Lower lobe of right lung (tissue), 2 donors: ENCODE measurements at places on chromosomes 1 and 21. TPM values are rescaled to one million over a fixed set of nuclear protein-coding genes. Genes with fewer than 3 reads are reported as not detected.

GRCh38 chr1:30721812-30722537 lies 1.4 kb downstream of the MATN1 start:
- no peak overlapping the region for H3K27ac ChIP-seq
- H3K4me1 ChIP-seq = peaks cover 11% of the 10 kb centered on the region
- H3K27me3 ChIP-seq = no peaks in the 10 kb centered on the region
- DNase-seq = no peak

Gene EVA1C
- 31.8 TPM for total RNA-seq

Gene ECM1
- total RNA-seq = 16.9 TPM

DNA sequence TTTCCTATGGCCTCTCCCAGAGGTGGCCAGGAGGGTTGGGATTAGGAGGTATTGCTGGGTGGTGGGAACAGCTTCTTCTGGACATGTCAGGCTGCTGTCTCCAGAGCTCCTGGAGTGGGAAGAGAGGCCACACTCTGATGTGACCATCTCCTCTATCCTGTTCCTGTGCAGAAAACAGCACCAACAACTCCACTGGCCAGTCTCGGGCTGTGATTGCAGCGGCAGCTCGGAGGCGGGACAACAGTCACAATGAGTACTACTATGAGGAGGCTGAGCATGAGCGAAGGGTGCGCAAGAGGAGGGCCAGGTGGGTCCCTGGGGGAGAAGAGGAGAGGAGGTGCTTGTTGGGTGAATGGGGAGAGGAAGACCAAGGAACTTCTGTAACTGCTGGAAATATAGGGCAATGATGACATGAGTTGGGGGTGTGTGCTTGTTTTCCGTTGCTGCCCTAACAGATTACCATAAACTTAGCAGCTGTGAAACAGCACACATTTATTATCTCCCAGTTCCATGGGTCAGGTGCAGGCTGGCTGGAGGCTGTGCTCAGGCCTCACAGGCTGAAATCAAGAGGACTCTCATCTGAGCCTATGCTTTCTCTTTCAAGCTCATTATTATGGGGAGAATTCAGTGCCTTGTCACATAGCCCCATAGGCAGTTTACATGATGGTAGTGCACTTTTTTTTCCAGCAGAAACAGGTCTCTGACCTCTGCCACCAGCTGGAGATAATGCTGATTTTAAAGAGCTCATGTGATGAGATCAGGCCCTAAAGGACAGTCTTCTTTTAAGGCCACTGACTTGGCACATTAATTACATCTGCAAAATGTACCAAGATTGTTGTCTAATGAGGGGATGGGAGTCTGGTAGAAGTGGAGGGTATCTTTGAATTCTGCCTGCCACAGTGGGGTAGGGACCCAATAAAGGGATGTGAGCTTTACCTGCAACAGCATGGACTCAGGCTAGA lies 20.8 kb downstream of the VANGL2 start:
- H3K4me1 ChIP-seq = no peaks in the 10 kb centered on the region
- no peaks in the 10 kb centered on the region for H3K27me3 ChIP-seq
- H3K4me3 ChIP-seq = no peak overlapping the region
- DNase-seq = no peak

DNA sequence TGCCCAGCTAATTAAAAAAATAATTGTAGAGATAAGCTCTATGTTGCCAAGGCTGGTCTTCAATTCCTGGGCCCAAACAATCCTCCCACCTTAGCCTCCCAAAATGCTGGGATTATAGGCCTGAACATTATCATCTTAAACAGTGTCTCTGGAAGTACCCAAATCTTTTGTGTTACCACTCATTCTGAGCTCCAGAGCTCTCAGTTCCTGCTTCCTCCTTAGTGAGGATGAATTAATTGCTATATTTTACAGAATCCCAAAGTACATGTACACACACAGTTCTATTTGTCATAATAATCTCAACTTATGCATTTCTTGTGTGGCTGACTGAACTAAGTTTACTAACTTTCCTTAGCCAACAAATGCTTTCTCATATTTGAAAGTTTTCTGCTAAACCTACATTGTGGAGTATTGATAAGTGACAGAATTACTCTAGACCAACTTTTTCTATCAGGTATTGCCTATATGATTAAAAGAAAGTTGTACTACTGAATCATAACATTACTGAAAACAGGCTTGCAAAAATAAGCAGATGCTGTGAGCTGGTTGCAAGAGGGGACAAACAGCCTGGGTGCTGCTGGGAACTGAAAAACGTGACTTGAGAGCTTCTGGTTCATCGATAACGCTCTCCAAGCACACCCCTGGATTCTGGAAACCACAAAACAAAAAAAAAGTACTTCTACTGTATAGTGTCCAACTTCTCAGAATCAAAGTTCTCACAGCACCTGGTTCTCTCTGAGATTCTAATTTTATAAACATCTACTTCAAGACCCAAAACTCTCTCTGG lies 15.3 kb downstream of the VAV3 start:
- H3K4me1 ChIP-seq = peaks cover 21% of the 10 kb centered on the region
- no peaks in the 10 kb centered on the region for H3K36me3 ChIP-seq
- no peak overlapping the region for H3K27ac ChIP-seq
- H3K27me3 ChIP-seq = no peaks in the 10 kb centered on the region
- no peak overlapping the region for H3K4me3 ChIP-seq

- peak overlapping the region; percentile 92 for H3K27ac ChIP-seq
- peak; percentile 88 for DNase-seq
- no peaks in the 10 kb centered on the region for H3K27me3 ChIP-seq
- peak overlapping the region; percentile 76 for H3K4me3 ChIP-seq
- peaks cover 24% of the 10 kb centered on the region for H3K4me1 ChIP-seq
Measured at GRCh38 chr1:24502065-24502708, 449 bp upstream of the RCAN3 start.

DNA sequence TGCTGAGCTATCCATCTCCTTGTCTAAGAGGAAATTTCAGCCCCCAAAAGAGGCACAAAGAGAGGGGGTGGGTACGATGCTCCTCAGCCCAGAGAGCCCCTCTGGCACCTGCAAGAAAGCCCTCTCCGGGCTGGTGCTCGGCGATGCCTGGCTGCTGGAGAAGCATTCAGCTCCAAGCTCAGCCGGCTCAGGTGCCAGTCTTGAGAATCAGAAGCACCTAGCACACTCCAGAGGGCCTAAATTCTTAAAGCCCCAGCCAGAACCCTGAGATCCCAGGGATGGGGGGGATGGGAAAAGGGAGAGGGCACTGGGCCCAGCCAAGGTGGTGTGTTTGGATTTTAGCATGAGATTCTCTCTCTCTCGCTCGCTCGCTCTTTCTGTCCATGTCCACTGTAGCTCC lies 2.9 kb downstream of the GRIK3 start:
- peaks cover 8% of the 10 kb centered on the region for H3K4me1 ChIP-seq
- H3K27ac ChIP-seq = no peak overlapping the region
- DNase-seq = no peak
- H3K4me3 ChIP-seq = no peak overlapping the region
- peaks cover 84% of the 10 kb centered on the region for H3K27me3 ChIP-seq

DNA sequence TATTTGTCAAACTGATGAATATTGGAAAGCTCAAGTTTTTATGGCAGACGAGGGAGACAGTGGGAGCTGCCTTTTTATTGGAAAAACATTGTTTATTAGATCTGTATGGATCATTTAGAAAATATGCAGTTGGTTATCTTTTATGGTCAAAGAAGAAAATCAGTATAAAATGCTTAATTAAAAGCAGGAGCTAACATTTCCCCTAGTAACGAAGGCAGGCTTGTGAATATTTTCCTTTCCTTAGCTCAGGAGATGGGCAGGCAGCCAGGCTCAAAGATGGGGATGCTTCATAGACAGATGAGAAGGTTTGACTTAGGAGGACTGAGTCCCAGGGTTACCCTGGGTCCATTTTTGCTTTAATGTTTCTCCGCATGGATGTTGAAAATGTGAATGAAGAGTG lies 26.0 kb downstream of the ROR1 start:
- H3K36me3 ChIP-seq = no peaks in the 10 kb centered on the region
- H3K4me3 ChIP-seq = no peak overlapping the region
- peaks cover 17% of the 10 kb centered on the region for H3K4me1 ChIP-seq
- H3K27me3 ChIP-seq = no peaks in the 10 kb centered on the region

DNA sequence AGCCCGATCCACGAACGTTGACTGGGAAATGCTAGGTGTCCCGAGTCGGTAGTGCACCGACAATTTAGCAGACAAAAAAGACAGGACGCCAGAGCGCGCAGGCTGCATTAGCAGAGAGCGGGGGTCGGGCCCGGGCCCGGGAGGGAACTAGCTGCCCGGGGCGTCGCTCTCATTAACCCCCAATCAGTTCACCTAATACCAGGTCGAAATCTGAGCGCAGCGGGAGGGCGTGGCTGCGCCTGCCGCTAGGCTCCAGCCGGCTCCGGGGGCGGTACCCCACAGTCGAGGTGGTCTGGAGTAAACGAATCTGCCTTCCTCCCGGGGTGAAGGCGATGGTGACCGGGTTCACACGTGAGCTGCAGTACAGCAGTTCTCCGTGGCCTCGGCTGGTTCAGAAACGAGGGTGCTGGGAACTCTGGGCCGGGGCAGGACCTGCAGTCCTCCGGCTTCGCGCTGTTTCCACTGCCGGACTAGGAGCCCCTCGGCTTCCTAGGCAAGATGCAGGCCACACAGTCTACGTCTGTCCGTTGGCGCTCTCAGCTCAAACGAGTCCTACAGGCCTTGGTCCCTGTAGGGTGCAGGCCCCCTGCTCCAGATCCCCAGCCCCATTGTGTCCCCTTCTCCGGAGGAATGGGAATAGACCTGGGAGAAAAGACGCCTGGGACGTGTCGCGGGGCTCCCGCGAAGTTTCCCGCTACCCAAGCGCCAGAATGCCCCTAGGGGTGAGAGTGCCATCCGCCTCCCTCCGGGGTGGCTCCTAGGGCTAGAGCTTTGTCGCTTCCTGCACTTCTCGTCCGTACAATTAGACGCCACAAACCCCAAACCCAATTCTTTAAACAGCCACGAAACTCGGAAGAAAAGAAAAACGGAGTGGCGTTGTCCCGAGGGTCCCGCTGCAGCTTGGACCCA lies 2.0 kb downstream of the GFI1 start:
- DNase-seq = peak; percentile 66
- peak overlapping the region; percentile 73 for H3K27ac ChIP-seq
- no peaks in the 10 kb centered on the region for H3K36me3 ChIP-seq
- peaks cover 92% of the 10 kb centered on the region for H3K27me3 ChIP-seq
- peak overlapping the region; percentile 63 for H3K4me3 ChIP-seq

Gene RPTN
- total RNA-seq = not detected

Gene THAP3
- 15.7 TPM for total RNA-seq

DNA sequence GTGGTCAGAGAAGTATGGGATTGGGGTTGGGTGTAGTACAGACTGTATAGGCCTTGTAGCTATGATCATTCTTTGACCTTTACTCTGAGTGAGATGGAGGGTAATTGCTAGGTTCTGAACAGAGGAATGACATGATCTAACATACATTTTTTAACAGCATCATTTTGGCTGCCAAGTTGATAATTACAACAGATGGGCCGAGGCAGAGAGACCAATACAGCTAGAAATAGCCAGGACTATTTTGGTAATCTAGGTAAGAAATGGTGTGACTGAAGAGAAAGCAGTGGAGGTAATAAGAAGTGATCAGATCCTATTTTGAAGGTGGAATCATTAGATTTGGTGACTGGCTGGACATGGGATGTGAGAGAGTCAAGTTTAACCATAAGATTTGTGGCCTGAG lies 43.5 kb downstream of the RPAP2 start:
- no peak overlapping the region for H3K27ac ChIP-seq
- no peaks in the 10 kb centered on the region for H3K27me3 ChIP-seq
- H3K4me3 ChIP-seq = no peak overlapping the region
- no peaks in the 10 kb centered on the region for H3K4me1 ChIP-seq

DNA sequence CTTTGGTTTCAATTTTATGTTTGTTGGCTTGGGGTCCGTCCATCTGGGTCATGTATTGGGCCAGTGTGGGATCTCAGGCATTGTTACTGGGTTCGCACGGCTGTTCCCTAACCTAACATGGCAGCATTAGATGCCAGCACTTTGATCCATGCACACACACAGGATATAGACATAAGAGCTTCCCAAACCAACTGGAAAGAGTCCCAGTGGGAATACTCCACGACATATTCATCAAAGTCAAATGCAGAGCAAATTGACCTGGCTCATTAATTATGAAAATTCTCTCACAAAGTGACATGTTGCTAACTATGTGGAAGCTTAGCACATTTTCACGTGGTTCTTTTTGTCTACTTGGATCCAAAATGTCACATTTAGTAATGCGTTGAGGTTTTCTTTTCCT lies 130.4 kb downstream of the SETD4 start:
- no peak overlapping the region for H3K4me3 ChIP-seq
- H3K4me1 ChIP-seq = peaks cover 30% of the 10 kb centered on the region
- DNase-seq = no peak
- no peak overlapping the region for H3K27ac ChIP-seq
- H3K27me3 ChIP-seq = no peaks in the 10 kb centered on the region
- H3K36me3 ChIP-seq = no peaks in the 10 kb centered on the region

- no peaks in the 10 kb centered on the region for H3K4me1 ChIP-seq
- no peak overlapping the region for H3K4me3 ChIP-seq
- DNase-seq = no peak
- no peaks in the 10 kb centered on the region for H3K27me3 ChIP-seq
- no peak overlapping the region for H3K27ac ChIP-seq
- peaks cover 100% of the 10 kb centered on the region for H3K36me3 ChIP-seq
Measured at GRCh38 chr1:10168912-10169514, 41.4 kb upstream of the KIF1B start.

Gene ZBTB37
- total RNA-seq = 15.6 TPM

Gene MCOLN3
- 7.6 TPM for total RNA-seq

DNA sequence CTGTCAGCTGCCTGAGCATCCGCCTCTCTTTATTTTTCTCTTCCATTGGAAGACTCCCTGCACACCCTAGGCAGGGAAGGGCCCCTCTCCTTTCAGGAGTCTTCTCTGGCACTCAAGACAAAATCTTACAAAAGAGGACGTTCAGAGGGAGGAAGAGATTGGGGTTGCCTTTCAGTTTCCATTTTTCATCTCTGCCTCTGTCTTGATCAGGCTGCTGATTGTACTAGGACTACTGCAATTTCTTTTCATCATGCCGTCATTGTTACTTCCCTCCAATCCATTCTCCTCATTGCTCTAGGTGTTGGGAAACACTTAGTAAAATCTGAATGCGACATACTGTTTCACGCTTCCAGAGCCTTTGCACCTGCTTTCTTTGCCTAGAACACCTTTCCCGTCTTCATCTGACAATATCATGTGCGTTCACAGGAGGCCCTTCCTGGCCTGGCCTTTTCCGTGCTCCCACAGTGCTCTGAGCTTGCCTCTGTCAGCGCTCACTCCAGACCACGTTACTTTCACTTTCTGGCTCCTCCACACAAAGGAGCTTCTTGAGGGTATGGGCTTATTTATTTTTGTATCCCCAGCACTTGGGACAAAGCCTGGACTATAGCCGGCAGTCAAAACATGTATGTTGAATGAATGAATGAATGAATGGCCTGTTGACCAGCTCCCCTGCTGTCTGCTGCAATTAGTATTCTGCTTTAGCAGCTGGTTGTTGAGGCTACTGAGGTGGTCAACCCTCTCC lies 10.9 kb downstream of the LRRC71 start:
- H3K36me3 ChIP-seq = peaks cover 14% of the 10 kb centered on the region
- H3K4me3 ChIP-seq = peak overlapping the region; percentile 7
- H3K27me3 ChIP-seq = peaks cover 17% of the 10 kb centered on the region
- H3K4me1 ChIP-seq = peaks cover 21% of the 10 kb centered on the region
- DNase-seq = no peak
